ENCODE measurements at places on chromosomes 6 and 20. TPM values are rescaled to one million over a fixed set of nuclear protein-coding genes. Genes with fewer than 3 reads are reported as not detected.

DNA sequence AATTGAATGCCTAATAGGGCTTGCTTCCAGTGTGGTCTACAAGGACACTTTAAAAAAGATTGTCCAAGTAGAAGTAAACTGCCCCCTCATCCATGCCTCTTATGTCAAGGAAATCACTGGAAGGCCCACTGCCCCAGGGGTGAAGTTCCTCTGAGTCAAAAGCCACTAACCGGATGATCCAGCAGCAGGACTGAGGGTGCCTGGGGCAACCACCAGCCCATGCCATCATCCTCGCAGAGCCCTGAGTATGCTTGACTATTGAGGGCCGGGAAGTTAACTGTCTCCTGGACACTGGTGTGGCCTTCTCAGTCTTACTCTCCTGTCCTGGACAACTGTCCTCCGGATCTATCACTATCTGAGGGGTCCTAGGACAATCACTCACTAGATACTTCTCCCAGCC lies 411.5 kb downstream of the TENT5A start:
- H3K27ac ChIP-seq, result no peak overlapping the region
- no peak overlapping the region for H3K4me3 ChIP-seq
- no peaks in the 10 kb centered on the region for H3K27me3 ChIP-seq
- H3K4me1 ChIP-seq, result no peaks in the 10 kb centered on the region

Gene TCF15
- total RNA-seq, result not detected

DNA sequence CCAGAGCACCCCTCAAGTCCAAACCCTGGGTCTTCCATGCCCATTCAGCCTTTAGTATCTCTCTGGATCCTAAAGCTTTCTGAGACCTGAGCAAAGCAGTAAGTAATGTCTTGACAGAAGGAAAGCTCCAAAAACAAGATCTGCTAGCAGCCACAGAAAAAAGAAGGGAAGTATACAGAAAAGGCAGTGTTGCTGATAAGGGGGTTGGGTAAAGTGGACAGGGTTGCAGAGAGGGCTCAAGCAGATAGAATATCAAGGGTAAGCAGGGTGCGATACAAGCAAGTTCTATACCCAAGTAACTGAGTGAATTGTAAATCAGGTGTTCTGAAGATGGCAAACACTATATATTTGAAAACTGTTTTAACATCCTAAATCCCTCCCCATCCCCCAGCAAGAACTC lies 113.4 kb upstream of the CARMIL1 start:
- no peaks in the 10 kb centered on the region for H3K27me3 ChIP-seq
- DNase-seq, result no peak
- no peak overlapping the region for H3K27ac ChIP-seq

DNA sequence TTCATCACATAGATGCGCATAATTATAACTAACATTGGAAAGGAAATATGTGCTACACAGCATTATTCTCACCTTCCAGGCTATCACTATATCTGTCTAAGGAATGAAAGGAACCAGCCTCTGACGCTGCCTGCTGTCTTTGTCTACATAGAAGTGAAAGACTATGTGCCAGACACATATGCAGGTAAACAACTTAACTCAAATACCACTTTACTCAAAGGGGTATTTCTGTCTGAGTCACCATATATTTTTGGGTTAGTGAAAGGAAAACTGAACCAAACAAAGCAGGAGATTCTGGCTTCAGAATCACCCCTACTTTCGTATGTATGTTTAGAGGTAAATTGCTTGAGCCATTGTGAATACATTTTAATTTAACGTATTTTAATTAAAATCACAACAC lies 328.6 kb upstream of the PLCB4 start:
- no peak overlapping the region for H3K4me3 ChIP-seq
- H3K27me3 ChIP-seq, result no peaks in the 10 kb centered on the region
- H3K36me3 ChIP-seq, result no peaks in the 10 kb centered on the region
- H3K27ac ChIP-seq, result no peak overlapping the region
- DNase-seq, result no peak

- H3K36me3 ChIP-seq, result no peaks in the 10 kb centered on the region
- no peaks in the 10 kb centered on the region for H3K27me3 ChIP-seq
- DNase-seq, result no peak
- no peak overlapping the region for H3K4me3 ChIP-seq
- peaks cover 21% of the 10 kb centered on the region for H3K4me1 ChIP-seq
Observed at GRCh38 chr6:131027326-131027725, 35.7 kb downstream of the EPB41L2 start.

- H3K36me3 ChIP-seq, result no peaks in the 10 kb centered on the region
Observed at GRCh38 chr6:6586671-6587526, 1.6 kb upstream of the LY86 start.

Gene BPIFA1
- total RNA-seq, result not detected

GRCh38 chr6:94902974-94903628 lies 674.2 kb upstream of the MANEA start:
- no peaks in the 10 kb centered on the region for H3K27me3 ChIP-seq
- H3K4me1 ChIP-seq, result no peaks in the 10 kb centered on the region
- DNase-seq, result no peak

Gene OXT
- total RNA-seq, result not detected

DNA sequence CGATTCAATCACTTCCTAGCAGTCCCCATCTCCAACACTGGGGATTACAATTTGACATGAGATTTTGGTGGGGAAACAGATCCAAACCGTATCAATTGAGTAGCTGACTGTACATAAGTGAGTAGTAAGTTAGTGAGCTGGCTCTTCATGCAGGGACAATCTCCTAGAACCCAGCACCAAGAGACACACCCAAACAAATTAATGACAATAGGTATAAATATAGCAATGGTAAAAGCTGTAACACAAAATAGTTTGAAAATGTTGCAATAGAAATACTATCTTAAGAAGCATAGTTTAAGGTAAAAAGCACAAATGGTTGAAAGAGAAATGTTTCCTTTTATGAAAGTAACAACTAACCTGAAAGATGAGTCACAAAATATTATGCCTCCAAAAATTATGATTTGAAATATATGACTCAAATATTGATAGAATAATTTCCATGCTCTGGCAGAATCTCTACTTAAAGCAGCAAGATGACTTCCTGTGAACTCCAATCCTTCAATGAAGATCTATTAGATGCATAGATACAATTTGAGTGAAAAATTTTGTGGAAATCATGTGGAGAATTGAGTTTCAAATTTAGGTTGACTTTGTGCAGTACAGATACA lies 5.4 kb upstream of the SIRPB1 start:
- no peak for DNase-seq
- H3K27ac ChIP-seq, result no peak overlapping the region
- H3K27me3 ChIP-seq, result no peaks in the 10 kb centered on the region
- H3K4me3 ChIP-seq, result no peak overlapping the region

GRCh38 chr6:124254941-124255685 lies 451.4 kb downstream of the NKAIN2 start:
- H3K4me1 ChIP-seq, result no peaks in the 10 kb centered on the region
- H3K36me3 ChIP-seq, result no peaks in the 10 kb centered on the region
- no peak overlapping the region for H3K27ac ChIP-seq
- no peak for DNase-seq

Gene RING1
- total RNA-seq, result 31.1 TPM

DNA sequence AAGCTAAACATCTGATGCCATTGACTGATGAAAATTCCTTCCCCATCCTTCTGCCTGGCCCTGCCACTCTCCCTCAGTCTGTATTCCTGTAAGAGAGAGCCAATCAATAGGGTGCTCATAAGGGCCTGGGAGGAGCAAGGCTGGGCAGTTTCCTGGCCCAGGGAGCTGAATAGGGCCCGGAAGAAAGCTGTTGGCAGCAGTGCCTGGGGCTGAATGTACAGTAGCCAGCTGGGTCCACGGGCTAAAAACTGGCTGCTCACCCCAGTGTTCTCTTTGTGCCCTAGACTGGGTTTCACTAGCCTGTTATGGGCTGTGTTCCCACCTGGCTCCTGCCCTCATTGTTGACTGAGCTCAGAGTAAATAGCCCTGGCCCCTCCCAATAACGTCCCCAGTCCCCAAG lies 1.7 kb upstream of the WFDC2 start:
- H3K36me3 ChIP-seq, result no peaks in the 10 kb centered on the region
- no peak overlapping the region for H3K4me3 ChIP-seq
- DNase-seq, result no peak
- H3K4me1 ChIP-seq, result peaks cover 2% of the 10 kb centered on the region
- no peak overlapping the region for H3K27ac ChIP-seq

Gene HRH3
- total RNA-seq, result 0.07 TPM

GRCh38 chr20:39903806-39904465 lies 785.1 kb downstream of the MAFB start:
- H3K36me3 ChIP-seq, result no peaks in the 10 kb centered on the region
- peaks cover 25% of the 10 kb centered on the region for H3K27me3 ChIP-seq
- H3K4me3 ChIP-seq, result no peak overlapping the region
- H3K4me1 ChIP-seq, result no peaks in the 10 kb centered on the region
- H3K27ac ChIP-seq, result no peak overlapping the region

Gene HLA-DMB
- total RNA-seq, result 0.11 TPM

Gene TSHZ2
- total RNA-seq, result 0.72 TPM

GRCh38 chr6:34497411-34497810 lies 31.5 kb downstream of the PACSIN1 start:
- H3K27me3 ChIP-seq, result peaks cover 4% of the 10 kb centered on the region
- H3K4me1 ChIP-seq, result no peaks in the 10 kb centered on the region
- H3K4me3 ChIP-seq, result no peak overlapping the region
- H3K36me3 ChIP-seq, result no peaks in the 10 kb centered on the region
- no peak overlapping the region for H3K27ac ChIP-seq
- no peak for DNase-seq

DNA sequence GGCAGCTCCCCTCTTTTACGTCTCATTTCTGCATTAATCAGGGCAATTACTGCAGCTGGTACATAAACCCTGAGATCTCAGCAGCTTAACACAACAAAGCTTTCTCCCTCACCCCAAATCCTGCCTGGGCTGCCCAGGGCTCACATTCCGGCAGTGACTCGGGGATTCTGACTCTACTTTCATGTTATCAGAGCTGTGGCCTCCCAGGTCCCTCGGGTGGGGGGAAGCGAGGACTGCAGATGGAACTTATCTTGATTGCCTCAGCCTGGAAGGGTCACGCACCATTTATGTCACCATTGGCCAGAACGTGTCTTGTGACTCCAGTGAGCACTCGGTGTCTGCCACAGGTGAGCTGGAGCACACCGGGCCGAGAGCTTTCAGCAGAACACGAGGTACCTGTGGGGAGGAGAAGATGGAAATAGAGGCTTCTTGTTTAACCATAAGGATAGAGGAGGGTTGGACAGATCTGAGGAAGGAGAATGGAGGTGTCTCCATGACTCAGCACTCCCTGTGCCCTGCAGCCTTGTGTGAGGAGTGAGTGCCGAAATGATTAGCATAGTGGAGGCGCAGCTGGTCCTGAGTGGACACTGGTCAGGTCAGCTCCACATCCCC lies 88.5 kb upstream of the EXOC2 start:
- no peak for DNase-seq
- H3K4me1 ChIP-seq, result no peaks in the 10 kb centered on the region
- H3K27me3 ChIP-seq, result no peaks in the 10 kb centered on the region
- no peak overlapping the region for H3K4me3 ChIP-seq
- H3K36me3 ChIP-seq, result no peaks in the 10 kb centered on the region
- no peak overlapping the region for H3K27ac ChIP-seq

DNA sequence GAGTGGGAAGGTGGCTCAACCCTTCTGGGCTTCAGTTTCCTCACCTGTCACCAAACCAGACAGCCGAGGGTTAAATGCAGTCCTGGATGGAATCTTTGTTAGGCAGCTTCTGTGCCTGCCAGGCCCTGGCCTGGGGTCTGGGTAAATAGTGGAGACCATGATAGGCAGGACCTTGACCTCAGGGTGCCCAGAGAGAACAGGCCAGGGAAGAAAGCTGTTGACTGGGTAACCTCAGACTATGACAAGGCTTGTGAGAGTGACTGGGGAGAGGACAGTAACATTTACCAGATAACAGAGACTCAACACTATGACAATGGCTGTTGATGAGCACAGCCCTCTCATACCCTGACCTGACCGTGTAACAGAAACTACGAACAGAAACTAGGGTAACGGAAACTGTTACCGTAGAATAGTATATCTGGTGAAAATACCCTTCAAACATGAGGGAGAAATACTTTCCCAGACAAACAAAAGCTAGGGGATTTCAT lies 218.3 kb downstream of the PREX1 start:
- H3K4me3 ChIP-seq, result no peak overlapping the region
- no peaks in the 10 kb centered on the region for H3K36me3 ChIP-seq
- no peaks in the 10 kb centered on the region for H3K4me1 ChIP-seq
- H3K27me3 ChIP-seq, result peaks cover 21% of the 10 kb centered on the region
- no peak overlapping the region for H3K27ac ChIP-seq

Data from astrocyte (in vitro differentiated cells and primary cell).